ENCODE measurements at places on chromosomes 4 and X.

DNA sequence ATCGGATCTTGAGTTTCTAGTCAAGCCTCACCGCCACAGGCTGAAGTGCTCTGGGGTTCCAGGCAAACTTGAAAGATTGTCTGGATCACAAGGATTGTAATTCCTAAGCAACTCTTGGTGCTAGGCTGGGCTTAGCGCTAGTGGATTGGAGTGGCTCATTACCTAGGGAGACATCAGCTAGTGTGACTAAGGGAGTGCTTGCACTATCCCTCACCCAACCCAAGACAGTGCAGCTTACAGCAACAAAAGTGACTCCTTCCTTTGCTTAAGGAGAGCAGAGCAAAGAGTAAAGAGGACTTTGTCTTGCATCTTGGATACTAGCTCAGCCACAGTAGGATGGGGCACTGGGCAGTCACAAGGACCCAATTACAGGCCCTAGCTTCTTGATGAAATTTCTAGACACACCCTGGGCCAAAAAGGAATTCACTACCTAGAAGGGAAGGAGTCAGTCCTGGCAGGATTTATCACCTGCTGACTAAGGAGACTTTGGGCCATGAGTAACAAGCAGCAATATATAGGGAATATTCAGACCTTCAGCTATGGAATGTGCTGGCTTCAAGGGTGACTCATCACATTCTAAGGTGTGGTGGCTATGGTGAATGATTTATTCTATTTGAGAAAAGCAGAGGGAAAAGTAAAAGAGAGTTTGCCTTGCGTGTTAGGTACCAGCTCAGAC, 1212.4 kb downstream of the PCDH18 start:
- no peak for DNase-seq

- no peak for DNase-seq
These were observed 31.1 kb upstream of the CLNK start for GRCh38 chr4:10715696-10716095.

- no peak for DNase-seq
These were observed 26.5 kb upstream of the NEIL3 start for GRCh38 chr4:177283167-177283566.

- DNase-seq = no peak
These were observed 104.6 kb upstream of the PRKG2 start for GRCh38 chr4:81319657-81320056.

DNA sequence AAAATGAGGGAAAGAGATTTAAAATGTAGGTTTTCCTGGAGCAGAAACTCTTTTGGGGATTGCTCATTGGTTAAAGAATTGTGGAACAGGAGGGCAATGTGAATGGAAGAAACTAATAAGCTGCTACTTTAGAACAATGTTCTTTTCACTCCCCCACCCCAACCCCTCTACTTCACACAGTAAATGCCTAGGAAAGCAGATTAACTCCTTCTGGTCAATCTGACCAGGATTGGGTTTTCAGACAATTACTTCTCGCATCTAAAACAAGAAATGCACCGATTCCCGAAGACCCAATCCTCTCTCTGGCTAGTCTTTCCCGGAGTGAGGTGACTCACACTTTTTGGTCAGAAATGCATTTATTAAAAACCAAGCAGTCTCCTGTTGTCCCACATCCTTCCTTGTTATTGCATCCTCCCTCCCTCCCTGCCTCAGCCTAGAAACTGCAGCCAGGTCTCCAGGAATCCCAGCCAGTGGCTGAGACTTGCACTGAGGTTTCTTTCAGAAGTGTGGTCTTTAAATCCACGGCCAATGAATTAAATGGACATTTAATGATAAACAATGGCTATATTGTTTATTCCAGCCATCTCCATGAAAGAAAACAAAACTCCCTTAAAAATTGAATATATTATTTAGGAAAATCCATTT, 21.4 kb downstream of the MFAP3L start:
- no peak for DNase-seq

GRCh38 chrX:45164995-45165394, 35.7 kb downstream of the DIPK2B start:
- no peak for DNase-seq

GRCh38 chrX:13180807-13181206, 136.4 kb upstream of the FAM9C start:
- no peak for DNase-seq

DNA sequence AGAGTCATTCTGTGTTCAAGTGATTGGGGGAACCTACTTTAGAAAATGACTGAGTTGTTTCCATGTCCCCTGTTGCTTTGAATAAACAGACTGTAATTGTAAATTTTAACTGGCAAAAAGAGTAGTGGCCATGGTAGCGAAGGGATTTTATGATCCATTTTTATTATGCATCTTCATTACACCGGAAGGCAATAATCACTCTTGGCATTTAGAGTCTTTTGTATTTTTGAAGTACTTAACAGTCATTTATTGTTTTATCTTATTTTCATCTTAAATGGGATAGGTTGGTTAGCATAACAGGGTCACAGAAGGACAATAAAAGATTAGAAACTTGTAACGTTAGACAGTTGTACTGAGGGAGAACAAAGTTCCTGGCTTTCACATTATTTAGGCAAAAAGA, 11.0 kb upstream of the OTC start:
- DNase-seq = no peak

- DNase-seq = no peak
These were observed 66.5 kb upstream of the TMEM184C start for GRCh38 chr4:147550626-147551246.

GRCh38 chr4:124883632-124884031, 171.1 kb upstream of the ANKRD50 start:
- DNase-seq = no peak

GRCh38 chrX:132226169-132226568, 6.9 kb upstream of the RAP2C start:
- no peak for DNase-seq

DNA sequence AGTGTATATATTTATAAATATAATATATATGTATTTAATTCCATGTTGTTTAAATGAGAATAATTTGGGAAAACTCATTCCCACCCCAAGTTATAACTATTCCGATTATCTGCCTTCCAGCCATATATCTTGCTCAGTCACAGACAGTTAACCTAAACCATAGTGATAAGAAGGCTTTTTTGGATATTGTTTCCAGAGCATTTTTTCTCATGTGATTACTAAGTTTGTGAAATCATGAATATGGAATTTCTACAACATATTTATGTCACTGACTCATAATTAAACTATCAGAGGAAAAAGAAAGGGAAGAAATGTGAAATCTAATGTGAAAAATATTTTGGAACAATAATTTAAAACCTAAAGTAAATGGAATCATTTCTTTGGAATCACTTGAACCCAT, 1163.5 kb upstream of the PABPC4L start:
- DNase-seq = no peak

DNA sequence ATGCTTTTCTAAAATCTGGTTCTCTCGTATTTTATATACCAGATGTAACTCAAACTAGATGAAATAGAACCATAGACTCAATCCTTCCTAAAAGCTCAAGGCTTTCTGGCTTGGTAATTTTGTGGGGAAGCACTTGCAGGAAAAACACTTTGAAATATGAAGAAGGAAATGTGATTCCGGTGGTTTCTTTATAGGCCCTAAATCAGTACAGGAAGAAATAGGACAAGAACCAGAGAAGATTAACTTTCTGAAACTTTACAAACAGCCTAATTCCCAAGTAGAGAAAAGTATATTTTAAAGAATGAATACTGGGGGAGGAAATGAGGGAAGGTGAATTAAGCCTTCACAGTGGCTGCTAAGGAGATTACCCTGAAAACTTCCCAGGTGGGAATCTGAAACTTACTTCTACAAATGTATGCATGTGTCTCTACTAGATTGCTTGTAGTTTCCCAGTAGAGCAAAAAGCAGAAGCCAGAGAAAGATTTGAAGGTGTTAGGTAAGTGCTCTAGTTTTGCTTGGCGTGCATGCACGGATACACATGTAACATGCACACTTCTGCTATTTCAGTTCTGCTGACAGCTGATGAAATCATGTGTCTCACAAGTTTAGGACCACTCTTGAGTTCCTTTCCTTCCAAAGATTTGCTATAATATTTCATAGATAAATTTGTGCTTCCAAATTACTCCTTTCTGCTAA, 92.1 kb downstream of the AFF1 start:
- no peak for DNase-seq

DNA sequence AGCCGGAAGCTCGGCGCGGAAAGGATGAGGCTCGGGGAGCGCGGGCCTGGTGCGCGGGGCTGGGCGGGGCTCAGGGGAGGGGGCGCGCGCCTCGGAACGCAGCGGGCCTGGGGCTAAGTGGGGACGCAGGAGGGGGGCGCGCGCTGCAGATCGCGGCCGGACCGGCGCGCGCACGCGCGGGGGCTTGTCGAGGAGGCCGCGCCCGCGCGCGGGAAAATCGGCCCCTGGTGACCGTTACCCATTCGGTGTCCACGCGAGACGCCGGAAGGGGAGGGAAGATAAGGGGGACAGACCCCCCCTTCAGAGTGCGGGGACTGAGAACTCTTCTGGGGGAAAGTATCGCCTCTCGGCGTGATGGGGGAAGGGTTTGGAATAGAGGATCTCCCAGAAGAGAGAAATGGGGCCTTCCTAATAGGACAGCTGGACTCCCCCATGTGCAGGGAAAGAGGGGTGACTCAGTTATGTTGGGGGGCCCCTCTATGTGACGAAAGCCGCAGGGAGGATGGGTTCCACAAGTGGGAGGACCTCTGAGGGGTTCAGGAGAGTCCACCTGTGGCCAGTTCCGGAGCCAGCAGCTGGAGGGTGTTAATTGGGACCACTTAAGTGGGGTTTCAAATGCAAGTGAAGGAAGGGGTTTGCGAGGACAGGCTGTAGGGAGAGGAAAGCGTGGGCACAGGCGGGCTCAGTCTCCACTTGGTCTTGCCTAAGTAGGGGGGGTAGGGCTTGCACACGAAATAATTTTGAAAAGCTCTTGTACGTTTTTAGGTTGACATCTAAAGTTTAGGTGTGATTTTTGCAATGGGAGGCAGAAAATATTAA, 584 bp downstream of the SUV39H1 start:
- DNase-seq = no peak

DNA sequence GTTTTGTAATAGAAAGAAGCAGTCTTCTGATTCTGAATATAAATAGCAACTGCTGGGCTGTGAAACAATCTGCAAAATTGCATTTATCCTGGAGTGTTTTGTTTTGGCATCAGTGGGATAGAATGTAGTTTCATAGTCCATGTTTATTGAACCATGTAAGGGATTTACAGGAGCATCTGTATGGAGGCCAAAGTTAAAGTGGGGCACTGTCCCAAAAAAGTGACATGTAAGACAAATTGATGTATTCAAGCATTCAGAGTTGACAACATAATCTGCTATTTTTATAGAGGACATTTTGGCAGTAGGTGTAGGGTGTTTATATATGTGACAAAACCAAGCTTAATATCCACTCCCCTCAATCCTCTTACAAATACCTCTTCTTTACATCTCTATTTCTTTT, 200.5 kb upstream of the ANK2 start:
- DNase-seq = peak; percentile 67

GRCh38 chr4:81607950-81608349, 136.2 kb upstream of the RASGEF1B start:
- DNase-seq = no peak

DNA sequence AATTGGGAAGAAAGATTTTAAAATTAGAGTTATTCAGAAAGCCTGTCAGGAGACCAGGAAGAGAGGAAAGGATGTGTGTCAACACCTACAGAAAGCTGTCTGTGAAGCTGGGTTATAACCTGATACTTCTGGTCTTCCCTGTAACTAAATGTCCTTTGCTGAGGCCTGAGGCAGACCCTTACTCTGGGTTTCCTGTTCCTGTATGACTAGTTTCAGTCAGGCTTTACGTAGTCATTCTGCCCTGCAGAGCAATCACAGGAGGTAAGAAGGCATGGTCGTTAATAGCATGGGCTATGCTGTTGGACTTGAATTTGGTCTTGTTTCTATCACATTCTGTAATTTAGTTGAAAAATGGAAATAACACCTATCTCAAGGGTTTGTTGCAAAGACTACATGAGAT, 110.5 kb upstream of the IGFBP7 start:
- no peak for DNase-seq

GRCh38 chr4:149493492-149493891, 322.2 kb downstream of the IQCM start:
- DNase-seq = no peak

GRCh38 chr4:21946858-21947257, 1.7 kb downstream of the KCNIP4 start:
- DNase-seq = no peak

GRCh38 chrX:148441387-148441786, 59.0 kb upstream of the AFF2 start:
- DNase-seq = no peak

DNA sequence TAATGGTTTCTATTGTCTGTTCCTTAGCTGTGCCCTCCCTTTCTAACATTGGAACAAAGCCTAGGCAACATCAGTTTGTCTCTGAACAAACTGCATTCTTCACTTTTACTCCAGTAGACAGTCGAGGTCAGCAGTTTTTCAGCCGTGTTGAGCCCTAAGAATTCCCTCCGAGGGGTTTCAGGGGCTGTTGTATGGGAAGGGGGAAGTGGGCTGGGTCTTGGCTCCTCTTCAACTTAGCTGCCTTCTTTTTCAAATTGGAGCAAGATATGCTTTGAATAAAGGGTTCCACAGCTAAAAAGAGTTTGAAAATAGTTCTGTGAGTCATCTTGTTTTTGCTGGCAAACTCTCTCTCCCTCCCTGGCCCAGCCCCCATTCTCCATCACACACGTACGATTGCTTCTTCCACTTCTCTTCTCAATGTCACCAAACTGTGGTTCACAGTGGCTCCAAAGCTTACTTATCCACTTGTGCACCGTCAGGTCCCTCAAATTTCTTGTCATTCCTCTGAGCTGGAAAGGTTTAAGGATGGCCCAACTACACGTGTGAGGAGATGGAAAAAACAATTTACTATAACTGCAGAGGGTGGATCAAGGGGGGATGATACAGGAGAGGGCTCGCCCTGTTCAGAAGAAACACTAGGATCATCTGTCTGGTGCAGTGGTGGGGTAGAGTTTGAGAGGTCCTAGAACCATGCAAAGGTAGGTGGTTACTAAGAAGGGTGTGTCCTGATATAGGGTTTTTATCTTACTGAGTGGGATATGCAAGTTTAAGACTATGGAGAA, 9.2 kb upstream of the MAML3 start:
- DNase-seq = peak; percentile 8

GRCh38 chr4:94803181-94803580, 45.4 kb downstream of the BMPR1B start:
- DNase-seq = no peak

GRCh38 chr4:52259978-52260377, 208.9 kb downstream of the SPATA18 start:
- DNase-seq = no peak

DNA sequence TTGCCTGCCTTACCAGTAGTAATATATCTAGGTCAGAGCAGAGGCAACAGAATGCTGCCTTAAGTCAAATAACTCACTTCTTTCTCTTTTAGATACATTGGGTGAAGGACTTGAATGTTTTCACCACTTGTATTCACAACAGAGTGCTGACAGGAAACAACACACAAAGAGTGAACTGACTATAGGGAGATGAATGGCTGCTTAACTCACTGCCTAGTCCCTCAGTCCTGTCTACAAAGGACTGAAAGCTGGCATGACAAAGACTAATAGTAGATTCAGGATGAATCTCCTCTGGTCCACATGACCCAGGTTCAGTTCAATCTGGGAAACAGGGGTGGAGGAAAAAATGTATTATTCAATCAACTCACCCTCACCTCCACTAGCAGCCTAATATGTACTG, 134.2 kb downstream of the GALNTL6 start:
- DNase-seq = no peak
